Stimulated activated CD4-positive, alpha-beta T cell treated with anti-CD3 and anti-CD28 coated beads, Interleukin-1b, Interleukin-23, amount 100 ng/mL, for 4 hours (primary cell): ENCODE measurements at places on chromosomes 6 and 20.

DNA sequence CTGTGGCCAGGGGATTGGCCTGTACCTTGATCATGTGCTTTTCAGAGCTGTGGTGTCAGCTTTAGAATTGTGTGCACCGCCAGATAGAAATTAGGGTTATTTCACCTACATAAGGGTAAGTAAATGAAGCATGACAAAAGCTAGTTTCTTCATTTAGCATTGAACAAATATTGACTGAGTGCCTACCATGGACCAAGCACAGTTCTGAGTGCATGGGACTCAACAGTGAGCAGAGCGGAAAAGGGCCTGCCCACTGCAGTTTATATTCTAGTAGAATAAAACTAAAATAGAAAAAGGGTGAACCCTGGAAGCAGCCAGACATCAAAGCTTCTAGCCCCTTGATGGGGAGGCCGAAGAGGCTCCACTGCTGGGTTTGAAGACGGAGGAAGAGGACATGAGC lies 25.6 kb downstream of the ECT2L start:
- DNase-seq = no peak

DNA sequence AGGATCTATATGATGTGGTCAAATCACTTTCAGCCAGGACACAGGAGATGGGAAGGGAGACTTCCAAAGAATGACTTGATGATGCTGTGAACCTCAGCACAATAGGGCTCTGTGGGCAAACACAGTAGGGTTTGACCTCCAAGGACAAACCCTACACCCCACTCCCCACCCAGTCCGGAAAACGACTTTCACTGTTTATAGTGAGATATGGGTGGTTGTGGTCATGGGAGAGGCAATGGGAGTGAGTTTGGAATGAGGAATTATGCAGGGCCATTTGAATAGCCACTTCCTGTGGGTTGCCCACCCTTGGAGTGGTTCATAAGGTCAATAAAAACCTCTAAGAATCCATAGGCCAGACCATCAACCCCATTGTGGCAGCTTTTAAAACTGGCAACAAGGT lies 38.4 kb upstream of the PRND start:
- no peak for DNase-seq

DNA sequence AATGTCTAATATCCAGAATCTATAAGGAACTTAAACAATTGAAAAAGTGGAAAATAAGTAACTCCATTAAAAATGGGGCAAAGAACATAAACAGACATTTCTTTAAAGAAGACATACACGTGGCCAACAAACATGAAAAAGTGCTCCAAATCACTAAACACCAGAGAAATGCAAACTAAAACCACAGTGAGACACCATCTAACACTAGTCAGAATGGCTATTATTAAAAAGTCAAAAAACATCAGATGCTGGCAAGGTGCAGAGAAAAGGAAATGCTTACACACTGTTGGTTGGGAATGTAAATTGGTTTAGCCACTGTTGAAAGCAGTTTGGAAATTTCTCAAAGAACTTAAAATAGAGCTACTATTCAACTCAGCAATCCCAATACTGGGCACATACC lies 169.2 kb upstream of the MANEA start:
- DNase-seq = no peak

- DNase-seq = no peak
These were observed 66.2 kb downstream of the BCAS4 start for GRCh38 chr20:50861012-50861411.

DNA sequence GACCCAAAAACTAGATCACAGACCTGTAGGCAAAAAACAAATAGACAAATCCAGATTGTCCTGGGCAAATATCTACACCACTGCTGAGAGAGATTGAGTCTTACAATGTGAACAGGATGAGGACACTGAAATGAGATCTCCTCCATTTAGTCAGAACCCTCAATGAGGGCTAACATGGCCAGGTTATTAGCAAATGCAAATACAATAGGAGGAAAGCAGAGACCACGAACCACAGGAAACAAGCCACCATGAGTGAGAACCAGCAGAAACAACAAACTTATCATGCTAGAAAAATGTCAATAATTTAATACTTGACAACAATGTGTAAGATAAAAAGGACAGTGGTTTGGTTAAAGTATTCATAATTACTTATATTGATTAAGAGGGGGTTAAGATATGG lies 162.8 kb downstream of the SYNE1 start:
- DNase-seq = no peak
